Femur (tissue), 1 donor: ENCODE measurements at places on chromosomes 3 and 15.

- DNase-seq, result no peak
Observed at GRCh38 chr3:14378415-14378814, 24.0 kb upstream of the SLC6A6 start.

DNA sequence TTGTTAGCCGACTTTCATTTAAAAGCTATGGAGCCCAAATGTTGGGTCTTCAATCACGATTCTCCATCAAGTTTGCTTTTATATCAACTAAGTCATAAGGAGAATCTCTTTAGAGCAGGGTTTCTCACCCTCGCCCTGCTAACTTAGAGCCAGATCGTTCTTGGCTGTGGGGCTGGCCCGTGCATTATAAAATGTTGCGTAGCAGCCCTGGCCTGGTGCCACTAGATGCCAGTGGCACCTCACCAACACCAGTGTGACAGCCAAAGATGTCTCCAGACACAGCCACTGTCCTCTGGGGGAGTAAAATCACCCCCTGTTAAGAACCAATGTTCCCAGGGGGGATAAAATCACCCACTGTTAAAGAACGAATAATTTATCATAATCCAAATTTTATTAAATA lies 226.1 kb downstream of the OCA2 start:
- DNase-seq, result no peak

GRCh38 chr3:73389117-73389813 lies 235.5 kb downstream of the PDZRN3 start:
- no peak for DNase-seq

DNA sequence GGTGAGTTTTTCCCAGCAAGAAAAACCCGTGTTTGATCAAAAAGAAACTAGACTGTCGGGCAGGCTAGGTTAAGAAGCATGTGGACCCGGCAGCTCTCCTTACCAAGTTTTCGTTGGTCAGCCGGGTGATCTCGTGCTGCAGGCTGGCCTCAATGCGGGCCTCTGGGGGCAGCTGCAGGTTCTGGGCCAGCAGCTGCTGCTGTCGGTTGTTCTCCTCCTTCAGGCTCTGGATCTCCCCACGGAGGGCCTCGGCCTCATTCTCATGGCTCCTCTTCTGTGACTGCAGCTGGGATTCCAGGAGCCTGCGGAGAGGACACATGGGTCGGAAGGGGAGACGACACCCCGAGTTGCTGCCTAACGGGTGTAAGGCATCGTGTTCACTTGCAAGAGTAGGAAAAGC lies 44.5 kb upstream of the MYO5C start:
- DNase-seq, result peak; percentile 44

DNA sequence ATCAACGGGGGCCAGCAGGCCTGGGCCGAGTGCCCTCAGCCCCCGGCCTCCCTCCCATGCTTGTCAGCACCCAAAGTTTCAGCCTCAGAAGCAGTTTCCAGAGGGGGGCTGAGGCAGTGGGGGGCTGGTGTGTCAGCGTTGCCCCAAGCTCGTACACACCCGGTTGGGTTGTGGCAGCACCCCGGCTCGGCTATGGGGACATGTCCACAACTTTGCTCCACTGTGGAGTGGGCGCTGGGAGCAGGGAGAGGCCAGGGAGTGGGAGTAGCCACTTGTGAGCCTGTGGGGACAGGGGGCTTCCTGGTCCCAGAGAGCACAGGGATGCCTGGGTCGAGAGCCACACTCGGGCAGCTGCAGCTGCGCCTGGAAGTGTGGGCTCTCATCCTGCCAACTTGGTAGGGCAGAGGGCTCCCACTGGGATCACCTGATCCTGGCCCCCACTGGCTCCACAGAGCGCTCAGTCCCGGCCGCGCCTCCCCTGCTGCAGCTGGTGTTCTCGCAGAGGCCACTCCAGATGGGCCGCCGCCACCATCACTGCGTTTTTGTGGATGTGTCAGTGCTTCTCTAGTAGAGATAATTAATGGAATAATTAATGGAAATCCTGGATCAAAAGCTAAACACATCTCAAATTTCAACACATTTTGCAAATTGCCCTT lies 75.1 kb downstream of the NR1D2 start:
- no peak for DNase-seq

DNA sequence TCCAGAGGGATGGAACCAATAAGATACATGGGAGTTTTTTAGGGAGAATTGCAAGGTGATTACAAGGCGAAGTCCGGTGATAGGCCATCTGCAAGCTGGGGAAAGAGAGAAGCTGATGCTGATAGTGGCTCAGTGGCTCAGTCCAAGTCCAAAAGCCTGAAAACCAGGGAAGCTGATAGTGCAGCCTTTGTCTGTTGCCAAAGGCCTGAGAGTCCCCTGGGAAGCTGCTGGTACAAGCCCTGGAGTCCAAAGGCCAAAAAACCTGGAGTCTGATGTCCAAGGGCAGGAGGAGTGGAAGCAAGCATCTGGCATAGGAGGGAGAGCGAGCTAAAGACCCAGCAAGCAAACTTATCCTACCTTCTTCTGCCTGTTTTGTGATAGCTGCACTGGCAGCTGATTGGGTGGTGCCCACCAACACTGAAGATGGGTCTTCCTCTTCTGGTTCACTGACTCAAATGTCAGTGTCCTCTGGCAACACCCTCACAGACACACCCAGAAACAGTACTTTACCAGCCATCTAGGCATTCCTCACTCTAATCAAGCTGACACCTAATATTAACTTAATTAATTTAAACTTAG lies 16.7 kb downstream of the TFG start:
- DNase-seq, result no peak

GRCh38 chr3:179174316-179174715 lies 26.2 kb downstream of the PIK3CA start:
- no peak for DNase-seq

DNA sequence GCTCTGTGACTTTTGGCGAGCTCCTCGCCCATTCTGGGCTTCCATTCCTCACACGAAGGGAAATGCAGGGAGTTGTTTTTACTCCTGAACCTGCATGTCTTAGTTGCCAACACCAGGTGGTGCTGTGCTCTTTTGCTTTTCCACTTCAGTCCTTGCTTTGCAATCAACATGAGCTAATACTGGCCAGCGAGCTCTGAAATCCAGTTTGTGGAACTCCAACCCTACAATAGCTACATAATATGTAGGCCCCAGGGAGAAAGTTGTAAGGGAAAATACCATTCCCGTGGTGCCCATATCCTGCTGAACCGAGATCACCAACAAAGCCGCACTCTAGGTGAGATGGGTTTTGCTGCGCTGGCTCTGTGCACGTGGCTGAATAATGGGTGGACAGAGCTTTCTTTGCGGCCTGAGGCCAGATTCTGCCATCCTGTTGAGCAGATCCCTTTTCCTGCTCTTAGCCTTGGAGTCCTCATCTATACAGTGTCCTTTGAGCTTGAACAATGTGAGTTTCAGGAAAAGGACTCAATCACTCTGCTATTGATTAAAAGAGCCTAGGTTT lies 25.0 kb downstream of the LSM3 start:
- DNase-seq, result peak; percentile 82

- DNase-seq, result no peak
Observed at GRCh38 chr3:162022911-162023310, 526.3 kb downstream of the OTOL1 start.

DNA sequence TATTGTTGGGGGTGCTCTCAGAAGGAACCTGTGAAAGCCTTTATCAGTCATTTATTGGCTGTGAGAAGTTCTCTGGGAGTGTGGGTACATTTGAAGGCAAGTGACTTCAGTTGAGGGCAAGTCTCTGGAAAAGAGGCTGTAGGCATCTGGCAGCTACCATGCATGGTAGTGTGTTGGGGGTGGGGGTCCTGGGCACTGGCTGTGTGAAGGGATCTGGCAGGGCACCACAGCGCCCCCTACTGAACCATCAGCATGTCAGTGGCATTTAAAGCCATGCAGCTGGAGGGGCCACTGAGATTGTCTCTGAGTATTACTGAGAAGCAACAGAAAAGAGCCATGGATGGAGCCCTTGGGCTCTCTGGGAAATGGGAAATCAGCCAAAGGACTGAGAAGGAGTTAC lies 30.6 kb downstream of the CRTAP start:
- no peak for DNase-seq

- no peak for DNase-seq
Observed at GRCh38 chr15:55859681-55860080, 116.7 kb upstream of the PRTG start.

GRCh38 chr3:21551019-21551418 lies 200.0 kb downstream of the ZNF385D start:
- DNase-seq, result no peak

DNA sequence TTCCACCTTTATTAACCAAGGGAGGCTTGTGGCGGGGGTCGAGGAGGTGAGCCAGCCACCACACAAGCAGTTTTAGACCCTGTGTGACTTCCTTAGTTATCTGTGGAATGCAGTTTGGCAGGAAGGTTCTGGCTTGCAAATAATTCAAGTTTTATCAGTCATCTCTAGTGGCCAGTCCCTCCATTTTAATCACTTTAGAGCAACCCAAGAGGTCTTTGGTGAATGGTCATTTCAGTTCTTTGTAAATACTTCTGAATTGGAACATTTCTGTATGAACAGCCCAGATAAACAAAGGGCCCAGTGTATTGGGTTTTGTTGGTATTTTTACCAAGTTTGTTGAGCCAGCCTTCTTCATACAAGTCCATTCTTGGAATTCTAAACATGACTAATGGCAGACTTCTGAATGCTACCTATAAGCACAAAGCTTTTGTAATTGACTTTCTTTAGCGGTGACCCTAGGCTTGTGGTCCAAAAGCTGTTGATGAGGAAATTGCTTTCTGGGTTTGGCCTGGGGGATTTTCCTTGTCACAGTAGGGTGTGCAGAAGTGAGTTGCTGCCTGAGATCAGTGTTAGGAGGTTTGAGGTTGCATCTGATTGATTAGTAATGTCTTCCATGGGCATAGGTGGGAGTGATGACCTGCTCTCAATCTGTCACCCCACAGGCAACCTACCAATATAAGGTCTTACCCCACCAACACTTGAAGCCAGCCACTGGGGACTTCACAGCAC lies 193.3 kb upstream of the TOPAZ1 start:
- DNase-seq, result no peak

GRCh38 chr3:190326361-190326760 lies 4.1 kb upstream of the CLDN1 start:
- DNase-seq, result no peak

DNA sequence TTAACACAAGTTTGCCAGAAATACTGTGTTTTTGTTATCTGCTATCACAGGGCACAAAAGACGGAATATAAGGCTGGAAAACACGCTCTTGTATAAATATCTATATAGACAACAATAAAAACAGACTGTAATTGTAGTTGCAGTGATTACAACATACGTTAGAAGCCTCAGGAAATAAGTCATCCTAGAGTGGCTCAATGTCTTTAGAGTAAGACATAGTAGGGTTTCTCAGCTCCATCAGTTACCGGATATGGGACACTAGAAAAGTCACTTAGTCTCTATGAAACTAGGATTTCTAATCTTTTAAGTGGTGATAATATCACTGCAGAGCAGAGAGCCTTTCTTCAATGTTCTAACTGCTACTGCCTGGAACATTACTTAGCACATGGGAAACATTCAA lies 208.8 kb downstream of the STAG1 start:
- DNase-seq, result no peak

- DNase-seq, result no peak
Observed at GRCh38 chr3:195013411-195014361, 257.3 kb downstream of the XXYLT1 start.

DNA sequence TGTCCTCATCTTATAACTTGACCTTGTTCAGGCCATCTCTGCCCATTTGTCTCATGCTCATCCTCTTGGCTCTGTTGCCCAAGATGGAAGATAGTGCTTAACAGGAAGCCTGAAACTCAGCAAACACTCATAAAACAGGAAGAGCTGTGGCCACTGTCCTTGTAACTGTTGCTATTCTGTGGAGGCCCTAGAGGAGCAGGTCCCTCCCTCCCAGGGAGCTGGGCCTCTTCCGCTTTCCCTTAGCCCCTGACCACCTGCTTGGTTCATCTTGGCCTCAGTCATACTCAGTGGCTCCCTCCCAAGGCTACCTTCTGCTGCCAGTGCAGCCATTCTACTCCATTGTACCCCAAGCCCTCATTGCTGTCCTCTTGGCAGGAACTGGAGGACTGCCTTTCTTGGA lies 3.5 kb downstream of the MAPKAPK3 start:
- no peak for DNase-seq

GRCh38 chr3:133901083-133901482 lies 5.4 kb upstream of the RAB6B start:
- no peak for DNase-seq

- no peak for DNase-seq
Observed at GRCh38 chr15:41161336-41161735, 45.3 kb upstream of the INO80 start.

GRCh38 chr15:49148298-49148697 lies 7.1 kb downstream of the COPS2 start:
- DNase-seq, result no peak

- DNase-seq, result no peak
Observed at GRCh38 chr3:78253860-78254259, 1214.0 kb downstream of the ROBO2 start.

DNA sequence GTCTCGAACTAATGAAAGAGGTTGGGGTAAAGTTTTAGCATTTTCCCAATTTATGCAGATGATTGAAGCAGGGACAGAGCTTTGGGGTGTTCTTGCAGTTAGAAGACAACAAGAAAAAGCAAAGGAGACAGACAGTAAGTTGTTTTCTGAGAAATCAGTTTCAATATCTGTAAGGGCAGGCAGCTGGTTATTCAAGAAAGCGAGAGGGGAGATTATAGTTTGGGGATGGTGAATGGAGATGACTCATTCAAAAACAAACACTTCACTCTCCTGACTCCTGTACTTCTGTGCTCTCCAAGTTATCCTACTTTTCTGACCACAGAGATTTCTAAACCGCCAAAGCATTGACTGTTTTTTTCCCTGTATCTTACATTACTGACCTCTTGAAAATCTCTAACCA lies 352.0 kb downstream of the GAP43 start:
- no peak for DNase-seq

- DNase-seq, result no peak
Observed at GRCh38 chr3:15405448-15406050, 21.8 kb downstream of the METTL6 start.

DNA sequence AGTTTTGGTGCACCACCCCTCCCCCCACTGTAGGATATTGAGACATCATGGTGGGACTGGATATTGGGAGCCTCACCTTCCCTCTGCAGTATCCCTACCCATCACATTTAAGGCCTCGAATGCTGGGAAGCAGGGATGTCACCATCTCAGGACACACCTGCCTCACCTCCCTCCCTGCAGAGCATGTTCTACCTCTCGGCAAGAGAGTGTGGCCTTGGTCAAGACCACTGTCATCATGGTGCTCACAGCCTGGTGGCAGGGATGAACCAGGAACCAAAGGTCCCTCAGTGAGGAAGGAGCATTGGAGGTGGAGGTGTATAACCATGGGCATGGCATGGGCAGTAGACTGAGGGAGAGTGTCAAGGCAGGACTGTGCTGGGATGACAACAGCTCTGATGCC lies 104.8 kb downstream of the CORO2B start:
- DNase-seq, result no peak

GRCh38 chr3:124483915-124484470 lies 246.3 kb upstream of the UMPS start:
- DNase-seq, result no peak

DNA sequence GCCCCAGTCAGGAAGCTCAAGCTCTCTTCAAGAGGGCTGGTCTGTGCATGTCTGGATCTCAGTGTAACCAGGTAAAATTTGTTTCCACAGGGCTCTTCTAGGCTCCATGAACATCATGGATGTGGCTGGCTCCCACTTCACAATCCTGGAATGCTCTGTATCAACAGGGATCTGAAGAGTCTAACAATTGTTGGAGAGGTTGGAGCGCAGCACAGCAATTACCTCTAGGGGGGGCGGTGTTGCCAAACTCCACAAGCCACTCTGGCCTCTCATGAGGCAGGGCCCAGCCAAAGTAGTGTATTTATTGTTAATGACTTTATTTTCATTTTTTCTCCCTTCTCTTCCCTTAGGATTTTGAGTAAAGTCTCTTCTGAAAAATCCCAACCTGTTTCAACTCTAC lies 6.1 kb upstream of the EIF2B5 start:
- no peak for DNase-seq

GRCh38 chr3:122907471-122907870 lies 112.6 kb downstream of the SLC49A4 start:
- no peak for DNase-seq
